ENCODE measurements at places on chromosomes 7 and 10.

DNA sequence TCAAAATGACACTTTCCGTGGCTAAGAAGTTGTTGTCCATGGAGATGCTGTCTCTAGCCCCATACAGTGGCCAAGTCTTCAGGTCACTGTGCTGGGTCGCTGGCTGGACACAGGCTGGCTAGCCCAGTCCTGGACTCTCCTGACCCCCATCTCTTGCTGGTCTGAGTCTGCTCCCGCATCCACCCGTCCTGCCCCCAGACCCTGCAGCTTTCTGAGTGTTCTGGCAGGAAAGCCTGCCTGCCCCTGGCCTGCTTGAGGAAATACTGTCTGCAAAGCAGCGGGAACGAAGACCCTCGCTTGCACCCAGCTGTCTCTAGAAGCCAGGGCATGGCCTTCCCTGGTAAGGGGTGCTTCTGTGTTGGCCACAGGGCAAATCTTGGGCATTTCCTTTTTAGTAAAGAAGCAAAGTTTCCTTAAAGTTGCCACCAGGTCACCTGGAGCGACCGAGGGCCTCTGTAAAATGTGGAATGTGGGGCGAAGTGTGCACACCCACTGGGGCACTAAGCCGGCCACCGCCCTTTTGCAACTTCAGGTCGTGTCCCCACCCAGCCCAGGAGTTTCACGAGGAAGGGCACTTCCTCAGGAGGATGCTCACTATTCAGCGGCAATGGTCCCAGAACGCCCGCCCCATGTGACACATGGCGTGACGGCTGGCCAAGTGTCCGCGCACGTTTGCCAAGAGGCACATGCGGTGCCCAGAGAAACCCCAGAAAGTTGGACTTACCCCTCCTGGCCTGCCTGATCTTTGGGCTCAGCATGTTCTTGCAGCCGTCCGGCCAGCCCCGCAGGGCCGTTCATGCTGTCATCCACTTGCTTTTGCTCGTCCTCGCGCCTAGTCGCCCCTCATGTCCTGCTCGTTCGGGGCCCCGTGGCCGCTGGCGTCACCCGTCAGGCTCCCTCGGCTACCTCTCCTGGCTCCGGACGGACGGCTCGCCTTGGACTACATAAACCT is 558 bp downstream of the ARHGAP22 start:
- no peak for DNase-seq

- no peak for DNase-seq
Observed at GRCh38 chr10:124300224-124300623, 118.5 kb downstream of the OAT start.

- no peak for DNase-seq
Observed at GRCh38 chr10:130921911-130922440, 389.5 kb downstream of the TCERG1L start.

DNA sequence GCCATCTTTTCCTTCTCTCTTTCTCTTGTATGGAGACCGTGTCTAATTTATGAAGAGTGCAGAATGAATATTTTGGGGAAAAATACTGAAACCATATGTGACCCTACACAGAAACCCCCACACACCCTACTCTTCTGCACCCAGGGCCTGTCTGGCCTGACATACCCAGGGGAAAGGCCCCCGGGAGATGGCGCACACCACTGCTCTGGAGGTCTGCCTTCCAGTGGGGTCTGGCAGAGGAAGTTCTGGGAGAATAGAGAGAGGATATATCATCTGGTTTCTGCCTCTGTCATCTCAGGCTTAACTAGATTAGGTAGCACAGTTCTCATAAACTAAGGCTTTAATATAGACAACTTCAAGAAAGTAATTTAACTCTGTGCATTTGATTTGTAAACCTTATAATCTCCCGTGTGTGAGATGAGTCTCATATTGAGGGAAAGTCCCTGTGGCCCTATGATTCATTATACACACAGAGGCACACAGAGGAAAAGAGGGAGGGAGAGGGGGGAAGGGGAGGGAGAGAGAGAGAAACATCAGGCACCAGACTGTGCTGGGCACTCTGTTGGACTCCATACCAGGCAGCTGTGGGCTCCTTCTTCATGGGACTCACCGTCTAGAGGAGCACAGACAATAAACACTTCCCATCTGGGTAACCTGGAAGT is 123.3 kb downstream of the AOAH start:
- no peak for DNase-seq

GRCh38 chr10:126940670-126941310 is 35.6 kb downstream of the DOCK1 start:
- no peak for DNase-seq

DNA sequence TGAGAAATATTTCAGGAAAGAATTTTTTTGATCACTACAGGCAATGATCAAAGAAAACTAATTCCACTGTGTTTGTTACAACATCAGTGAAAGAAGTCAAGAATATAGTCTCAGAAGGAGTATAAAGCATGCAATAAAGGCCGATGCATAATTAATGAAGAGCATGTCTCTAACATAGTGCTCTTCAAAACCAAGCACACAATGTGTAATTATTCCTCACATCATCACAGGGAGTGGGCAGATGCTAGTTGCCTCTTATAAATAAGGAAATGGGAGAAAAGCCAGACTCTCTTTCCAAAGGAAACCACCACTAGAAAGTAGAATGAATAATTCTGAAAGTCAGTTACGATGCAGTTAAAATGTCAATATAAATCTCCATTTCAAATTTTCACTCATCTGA is 220.1 kb downstream of the TEX36 start:
- DNase-seq: no peak

- no peak for DNase-seq
Observed at GRCh38 chr7:131568510-131568909, 12.1 kb upstream of the PODXL start.
